Activated T-helper 1 cell treated with anti-CD3 and anti-CD28 coated beads, Interleukin-2, amount 50 U/mL, for 16 hours (primary cell): ENCODE measurements at places on chromosomes 4 and X.

DNA sequence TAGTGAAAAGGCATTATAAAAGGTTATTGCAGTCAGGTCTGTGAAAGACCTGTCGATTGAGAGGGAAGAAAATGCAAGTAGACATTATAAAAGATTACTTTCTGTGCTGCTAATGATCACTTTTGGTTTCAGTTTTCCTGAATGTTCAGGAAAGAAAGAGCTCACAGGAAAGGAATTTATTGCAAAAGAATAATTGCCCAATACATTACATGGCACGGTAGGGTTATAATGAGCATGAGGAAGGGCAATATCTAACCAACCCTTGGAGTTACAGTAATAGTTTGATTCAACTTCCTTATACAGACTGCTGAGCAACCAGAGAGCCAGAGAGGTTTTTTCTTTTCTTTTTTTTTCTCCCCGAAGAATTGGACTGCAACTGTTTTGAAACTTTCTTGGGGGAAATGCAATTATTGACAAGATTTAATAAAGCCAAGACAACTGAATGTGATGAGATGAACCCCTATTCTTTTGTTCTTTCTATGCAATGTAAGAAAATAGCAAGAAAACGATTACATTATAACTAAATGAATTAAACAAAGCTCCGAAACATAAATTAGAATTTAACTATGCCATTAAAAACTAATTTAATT lies 247.0 kb downstream of the C4orf33 start:
- DNase-seq, result no peak

GRCh38 chr4:87141428-87141827 lies 79.0 kb downstream of the KLHL8 start:
- DNase-seq, result no peak

DNA sequence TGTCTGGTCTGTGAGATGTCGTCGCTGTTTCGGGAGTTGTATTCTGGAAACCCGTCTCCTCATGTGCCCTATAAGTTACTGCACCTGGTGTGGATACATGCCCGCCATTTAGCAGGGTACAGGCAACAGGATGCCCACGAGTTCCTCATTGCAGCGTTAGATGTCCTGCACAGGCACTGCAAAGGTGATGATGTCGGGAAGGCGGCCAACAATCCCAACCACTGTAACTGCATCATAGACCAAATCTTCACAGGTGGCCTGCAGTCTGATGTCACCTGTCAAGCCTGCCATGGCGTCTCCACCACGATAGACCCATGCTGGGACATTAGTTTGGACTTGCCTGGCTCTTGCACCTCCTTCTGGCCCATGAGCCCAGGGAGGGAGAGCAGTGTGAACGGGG lies 1.4 kb downstream of the USP27X start:
- DNase-seq, result no peak

DNA sequence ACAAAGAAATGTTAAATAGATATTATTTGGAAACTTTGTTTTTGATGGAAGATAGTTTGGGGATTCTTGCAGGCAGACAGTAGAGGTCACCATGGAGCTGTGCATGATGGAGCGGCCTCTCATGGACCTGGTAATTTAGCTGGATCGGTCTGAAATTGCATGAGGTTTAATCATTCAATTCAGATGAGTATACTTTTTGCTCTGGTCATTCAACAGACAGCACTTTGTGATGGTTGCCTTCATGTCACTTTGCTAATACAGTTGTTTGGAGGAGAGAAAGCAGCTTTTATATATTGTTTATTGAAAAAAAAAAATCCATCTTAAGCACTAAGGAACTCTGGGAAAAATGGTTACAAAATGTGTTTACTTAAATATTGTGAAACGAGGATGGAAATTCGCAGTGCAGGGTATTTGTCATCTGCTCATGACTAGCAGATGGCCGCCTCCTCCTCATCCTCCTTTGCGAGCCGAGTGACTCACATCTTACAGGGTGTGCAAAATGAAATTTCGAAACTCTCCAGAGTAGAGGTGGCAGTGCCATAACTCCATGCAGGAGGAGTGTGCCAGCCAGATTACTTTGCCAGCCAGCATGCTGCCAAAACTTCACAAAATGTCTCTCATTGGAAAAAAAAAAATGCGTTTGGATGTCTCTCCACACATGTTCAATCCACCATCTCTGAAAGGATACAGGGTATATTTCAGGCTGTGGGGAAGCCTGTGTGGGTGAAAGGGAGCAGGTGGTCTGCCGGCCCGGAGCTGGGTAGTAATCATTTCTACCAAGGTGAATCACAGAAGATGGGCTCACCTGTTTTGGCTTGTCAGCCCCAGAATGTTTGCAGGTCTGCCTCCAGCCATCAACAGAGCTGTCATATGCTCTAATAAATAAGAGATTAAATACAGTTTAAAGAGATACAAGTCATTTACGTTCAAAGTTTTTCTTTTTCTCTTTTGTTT lies 314.9 kb upstream of the DIPK2B start:
- no peak for DNase-seq

GRCh38 chr4:152936446-152937335 lies 568 bp downstream of the FHDC1 start:
- DNase-seq, result no peak

DNA sequence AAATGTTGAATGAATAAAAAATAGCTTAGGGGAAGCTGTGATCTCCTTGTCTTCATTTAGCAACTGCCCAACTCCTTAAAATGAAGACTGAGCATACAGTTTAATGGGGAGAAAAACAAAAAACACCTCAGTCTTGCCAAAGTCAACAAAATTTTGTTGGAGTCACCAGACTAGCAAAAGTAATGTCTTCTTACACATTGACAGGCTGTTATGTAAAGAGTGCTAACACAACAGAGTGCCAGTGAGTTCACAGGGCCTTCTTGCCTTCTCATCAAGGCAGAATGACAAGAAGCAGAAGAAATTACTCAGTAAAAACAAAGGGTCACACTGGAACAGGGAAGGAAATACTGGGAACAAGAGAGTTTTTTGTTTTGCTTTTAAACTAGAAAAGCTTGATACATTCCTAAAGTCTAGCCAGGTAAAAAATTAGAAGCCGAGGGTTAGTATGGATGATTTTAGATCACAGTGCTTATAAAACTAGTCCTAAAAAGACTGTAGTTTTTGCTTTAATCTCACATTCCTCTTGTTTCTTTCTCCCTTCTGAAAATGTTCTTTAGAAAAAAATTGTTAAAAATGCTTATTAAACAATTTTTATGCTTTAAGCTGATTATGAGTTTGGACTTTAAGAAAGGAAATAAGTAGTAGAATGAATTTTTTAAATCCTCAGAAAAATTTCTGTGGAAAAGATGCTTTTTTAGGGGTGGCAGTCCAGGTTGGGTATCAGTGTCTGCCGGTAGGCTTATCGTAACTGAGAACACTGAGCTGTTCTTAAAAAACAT lies 38.7 kb upstream of the FRAS1 start:
- DNase-seq, result no peak
